ENCODE measurements at places on chromosomes 5 and 9.

DNA sequence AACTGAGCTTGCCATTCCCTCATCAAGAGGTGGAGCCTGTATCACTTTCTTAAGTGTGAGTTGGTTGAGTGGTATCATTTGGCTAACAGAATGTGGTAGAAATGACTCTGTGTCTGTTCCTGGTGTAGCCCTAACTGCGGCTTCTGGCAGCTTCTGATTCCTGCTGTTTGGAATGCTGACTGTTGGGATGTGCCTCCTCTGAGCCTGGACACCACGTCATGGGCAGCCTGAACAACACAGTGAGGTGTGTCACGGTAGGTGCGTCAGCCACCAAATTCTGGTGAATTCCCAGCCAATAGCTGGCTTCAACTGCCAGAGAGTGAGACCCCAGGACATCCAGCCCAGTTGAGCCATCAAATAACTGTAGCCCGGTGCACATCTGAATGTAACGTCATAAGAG is 6.1 kb upstream of the C9orf152 start:
- DNase-seq: no peak

DNA sequence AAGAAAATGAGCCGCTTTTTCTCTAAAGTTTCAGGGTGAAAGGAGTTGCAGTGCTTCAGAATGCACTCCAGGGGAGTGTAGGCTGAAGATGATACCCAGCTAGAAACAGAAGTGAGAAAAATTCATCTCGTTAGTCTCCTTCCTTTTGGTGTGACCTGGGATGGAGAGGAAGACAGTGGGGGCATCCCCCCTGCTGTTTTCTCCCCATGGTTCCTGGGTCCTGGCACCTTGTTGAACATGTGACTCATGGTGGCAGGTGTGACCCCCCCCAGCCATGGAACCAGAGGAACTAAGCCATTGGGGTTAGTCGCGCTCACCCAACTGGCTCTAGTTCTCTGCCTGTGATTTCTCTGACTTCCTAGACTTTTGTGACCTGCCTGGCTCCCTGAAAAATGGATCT is 424.6 kb downstream of the CSNK1G3 start:
- DNase-seq: no peak

GRCh38 chr5:96780626-96781025 is 27.1 kb downstream of the ERAP1 start:
- no peak for DNase-seq

GRCh38 chr5:98773214-98773463 is 324 bp upstream of the RGMB start:
- DNase-seq: no peak

DNA sequence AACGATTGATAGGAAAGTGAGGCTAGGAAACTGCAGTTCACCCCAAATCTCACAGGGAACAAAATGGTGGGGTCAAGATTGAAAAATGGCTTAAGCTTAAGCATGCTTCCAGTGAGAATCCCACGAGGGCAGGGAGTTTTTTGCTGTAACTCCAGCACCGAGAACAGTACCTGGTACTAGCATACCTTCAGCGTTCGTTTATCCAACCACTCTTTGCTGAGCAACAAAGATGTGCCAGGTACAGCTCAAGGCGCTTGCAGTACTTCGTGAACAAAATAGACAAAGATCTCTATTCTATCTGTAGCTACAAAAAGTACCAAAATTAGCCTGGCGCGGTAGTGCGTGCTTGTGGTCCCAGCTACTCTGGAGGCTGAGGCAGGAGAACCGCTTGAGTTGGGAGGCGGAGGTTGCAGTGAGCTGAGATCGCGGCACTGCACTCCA is 778 bp upstream of the PPP6C start:
- DNase-seq: no peak

- DNase-seq: no peak
Observed at GRCh38 chr9:115943431-115944165, 210.0 kb upstream of the PAPPA start.

DNA sequence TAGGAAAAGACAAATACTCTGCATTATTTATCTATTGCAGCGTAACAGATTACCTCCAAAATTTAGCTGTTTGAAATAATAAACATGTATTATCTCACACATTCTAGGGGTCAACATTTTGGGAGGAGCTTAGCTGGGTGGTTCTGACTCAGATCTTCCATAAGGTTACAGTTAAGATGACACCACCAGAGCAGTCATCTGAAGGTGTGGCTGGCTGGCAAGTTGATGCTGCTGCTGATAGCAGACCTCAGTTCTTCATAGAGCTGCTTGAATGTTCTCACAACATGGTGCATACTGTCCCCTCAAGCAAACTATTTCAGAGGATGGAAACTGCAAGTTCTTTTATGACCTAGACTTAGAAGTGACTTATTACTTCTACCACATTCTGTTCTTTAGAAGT is 146.3 kb upstream of the FSTL4 start:
- DNase-seq: no peak

DNA sequence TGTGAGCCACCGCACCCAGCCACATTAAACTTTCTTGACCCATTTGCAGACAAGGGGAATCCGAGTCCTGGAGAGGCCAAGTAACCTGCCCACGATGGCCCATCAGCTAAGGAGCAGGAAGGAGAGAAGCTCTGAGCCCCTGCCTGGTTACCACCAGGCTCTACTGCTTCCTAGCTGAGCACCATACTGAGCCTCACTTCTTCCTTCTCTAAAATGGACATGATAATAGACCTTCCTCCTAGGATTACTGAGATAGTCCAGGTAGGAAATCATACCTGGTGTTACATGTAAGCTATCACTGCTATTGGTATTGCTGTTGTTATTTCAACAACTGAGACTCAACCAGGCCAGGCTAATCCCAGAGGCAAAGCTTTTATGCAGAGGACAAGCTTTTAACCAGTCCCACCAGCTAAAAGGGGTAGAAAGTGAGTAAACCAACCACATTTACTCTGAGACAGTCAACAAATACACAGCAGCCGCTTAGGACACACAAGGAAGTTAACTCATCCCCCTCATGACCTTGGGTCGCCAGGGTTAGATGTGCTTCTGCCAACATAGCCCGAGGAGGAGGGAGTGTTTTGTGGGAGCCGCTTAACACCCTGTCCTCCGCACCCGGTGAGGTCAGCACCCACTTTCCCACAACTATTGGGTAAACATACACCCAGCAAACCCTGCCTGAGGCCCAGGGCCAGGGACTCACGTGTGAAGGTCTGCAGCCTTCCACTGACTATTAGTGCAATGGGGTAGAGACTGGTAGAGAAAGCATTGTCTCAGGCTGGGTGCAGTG is 20.6 kb upstream of the PTGES start:
- DNase-seq: no peak

DNA sequence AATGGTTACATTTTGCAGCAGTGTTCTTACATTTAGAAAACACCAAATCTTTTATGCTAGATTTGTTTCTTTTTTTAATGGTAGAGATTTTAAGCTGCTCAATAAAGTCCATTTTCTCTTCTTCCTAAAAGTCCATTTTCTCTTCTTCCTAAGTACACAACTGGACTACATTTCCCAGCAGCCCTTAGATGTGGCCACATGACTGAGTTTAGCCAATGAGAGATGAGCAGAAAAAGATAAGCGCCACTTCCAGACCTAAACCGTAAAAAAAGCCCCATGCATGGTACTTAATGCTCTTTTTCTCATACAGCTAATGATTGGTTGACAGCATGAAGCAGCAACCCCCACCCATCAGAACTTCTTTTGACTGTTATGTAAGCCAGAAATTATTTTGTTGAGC is 206.7 kb downstream of the FAM114A2 start:
- DNase-seq: no peak

DNA sequence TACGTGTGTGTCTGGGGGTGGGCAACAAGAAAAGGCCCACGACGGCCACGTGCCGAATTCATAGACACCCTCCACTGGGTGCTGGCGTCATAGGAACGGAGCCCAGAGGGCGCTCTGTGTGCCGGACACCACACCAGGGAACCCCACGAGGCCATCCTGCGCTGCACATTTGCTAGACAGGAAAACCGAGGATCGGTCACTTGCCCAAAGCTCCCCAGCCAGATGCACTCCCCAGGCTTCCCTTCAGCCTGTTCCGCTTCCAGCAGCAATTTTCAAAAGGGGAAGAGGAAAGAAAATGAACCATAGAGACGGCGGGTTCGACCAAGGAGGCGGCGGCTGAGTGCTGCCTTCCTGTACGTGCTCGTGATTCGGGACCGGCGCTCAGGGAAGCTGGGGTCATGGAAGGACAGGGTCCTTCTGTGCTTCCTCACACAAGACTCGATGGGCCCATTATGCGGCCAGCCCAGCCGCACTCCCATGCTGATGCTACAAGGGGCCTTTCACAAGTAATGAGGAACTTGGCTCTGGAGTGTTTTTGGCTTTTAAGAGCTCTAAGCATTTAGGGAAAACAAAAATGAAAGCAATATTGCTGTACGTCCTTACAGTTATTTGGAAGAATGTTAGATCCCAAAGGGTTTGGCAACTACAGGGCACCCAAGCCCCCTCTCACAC is 124.6 kb upstream of the SARDH start:
- no peak for DNase-seq

DNA sequence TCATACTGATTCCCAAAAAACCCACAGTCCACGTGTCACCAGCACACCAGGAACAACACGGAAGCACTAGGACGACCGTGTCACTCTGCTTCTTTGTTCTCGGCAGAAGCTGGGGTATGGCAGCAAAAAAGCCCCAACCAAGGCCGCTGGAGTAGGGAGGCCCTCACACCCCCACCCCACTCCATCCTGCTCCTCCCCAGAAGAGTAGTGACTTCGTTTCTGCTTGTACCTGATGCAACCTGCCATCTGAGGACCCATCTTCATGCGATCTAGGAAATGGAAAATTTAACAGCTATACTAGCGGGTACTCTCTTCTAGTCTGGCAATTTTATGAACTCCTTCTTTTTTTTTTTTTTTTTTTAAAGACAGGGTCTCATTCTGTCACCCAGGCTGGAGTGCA is 3.7 kb downstream of the UBAC1 start:
- DNase-seq: no peak

- no peak for DNase-seq
Observed at GRCh38 chr9:33129886-33130881, 37.0 kb downstream of the B4GALT1 start.

Measured in cortex of kidney (tissue), 1 donor.